ENCODE measurements at places on chromosomes 6 and 20.

DNA sequence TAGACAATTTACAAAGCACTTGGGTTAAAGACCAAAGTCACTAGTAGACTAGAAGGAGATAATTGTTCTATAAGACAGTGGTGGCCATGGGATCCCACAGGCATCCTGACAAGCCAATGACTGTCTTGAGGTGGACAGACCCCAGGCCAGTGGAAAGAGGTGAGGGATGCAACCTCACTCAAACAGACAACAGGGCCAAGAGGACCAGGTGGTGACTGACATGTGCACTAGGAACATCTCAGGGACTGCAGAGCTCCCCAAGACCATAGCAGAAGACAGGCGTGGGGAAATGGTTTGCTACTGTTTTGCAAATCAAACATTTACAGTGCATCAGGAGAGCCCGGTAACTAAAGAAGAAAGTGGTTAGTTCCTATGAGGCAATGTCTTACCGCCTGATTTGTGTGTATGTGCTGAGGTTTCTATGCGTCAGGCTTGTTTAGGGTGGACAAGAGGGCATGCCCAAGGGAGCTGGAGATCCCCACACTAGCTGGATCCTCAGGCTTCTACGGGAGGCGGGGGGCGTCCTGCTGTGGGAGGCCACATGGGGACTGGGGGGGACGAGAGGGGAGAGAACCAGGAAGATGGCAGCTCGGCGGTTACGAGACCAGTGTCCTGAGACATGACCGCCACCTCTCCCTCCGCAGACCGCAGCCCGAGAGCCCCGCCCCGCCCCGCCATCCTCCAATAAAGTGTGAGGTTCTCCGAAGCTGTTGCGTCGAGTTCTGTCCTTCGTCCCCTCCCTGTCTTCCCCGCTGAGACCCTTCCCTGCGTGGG, 623 bp upstream of the MRPS26 start:
- no peak for DNase-seq

DNA sequence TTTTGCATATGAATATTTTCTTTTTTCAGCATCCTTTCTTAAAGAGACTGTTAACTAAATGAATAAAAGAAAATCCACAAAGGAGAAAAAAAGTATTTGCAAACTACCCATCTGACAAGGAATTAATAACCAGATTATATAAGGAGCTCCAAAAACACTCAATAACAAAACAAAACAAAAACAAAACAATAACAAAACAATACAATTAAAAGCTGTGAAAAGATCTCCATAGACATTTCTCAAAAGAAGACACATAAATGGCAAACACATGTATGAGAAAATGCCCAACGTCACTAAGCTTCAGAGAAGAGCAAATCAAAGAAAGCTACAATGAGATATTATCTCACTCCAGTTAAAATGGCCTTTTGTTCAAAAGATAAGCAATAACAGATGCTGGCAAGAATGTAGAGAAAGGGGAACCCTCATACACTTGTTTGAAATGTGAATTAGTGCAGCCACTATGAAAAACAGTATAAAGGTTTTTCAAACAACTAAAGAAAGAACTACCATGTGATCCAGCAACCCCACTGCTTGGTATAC, 1310.0 kb upstream of the EYS start:
- DNase-seq = no peak

DNA sequence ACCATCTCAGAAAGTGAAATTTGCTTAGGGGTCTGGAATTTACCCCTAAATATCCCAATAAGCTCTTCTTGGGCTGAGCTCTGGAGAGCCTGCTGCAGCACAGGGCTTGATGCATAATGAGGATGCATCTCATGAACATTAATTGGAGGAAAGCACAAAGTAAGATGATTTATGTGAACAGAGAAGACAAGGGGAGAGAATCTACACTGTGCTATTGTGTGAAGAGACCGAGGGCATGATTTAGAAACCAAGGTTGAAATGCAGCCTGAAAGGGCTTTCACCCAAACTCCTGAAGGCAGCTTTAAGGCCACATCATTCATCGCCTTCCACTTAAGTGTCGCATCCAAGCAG, 27.8 kb upstream of the GPR63 start:
- no peak for DNase-seq

GRCh38 chr6:4093288-4093687, 14.4 kb upstream of the FAM217A start:
- no peak for DNase-seq

DNA sequence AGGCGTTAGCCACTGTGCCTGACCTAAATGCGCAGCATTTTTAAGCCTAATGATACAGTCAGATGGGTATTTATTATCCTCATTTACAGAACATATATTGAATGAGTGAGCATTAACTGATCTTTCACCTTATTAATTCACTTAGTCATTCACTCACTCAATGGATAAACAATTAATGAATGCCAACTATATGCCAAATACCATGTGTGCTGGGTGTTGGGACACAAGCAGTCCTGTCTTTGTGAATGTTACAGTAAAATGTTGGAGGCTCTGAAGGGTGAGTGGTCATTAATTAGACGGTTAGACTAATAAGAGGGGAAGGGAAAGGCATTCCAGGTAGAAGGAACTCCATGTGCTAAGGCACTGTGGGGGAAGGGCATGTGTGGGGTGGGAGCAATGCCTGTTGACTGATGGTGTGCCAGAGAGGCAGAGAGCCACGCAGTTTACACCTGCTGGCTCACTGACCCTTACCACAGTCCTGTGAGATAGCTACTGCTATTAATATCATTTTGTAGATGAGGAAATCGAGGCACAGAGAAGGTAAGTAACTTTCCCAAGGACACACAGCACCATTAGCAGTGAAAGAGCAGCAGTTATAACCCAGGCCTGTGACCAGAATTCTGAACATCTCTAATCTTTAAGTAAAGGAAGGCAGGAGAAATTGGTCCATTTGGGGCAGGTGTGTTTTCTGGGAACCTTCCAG, 38.7 kb upstream of the B4GALT5 start:
- no peak for DNase-seq

DNA sequence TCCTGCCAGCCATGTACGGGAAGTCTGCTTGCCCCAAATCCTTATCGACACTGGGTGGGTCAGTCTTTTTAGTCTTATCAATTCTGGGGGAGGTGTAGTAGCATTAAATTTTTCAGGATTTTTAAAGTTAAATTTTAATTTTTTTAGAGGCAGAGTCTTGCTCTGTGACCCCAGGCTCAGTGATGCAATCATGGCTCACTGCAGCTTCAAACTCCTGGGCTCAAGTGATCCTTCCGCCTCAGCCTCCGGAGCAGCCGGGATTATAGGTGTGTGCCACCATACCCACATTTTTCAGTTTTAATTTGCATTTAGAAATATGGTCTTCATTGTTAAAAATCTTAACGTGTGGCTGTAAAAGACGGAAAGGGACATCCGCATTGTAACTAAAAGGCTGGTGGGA, 51.9 kb downstream of the BANF2 start:
- no peak for DNase-seq

- DNase-seq = no peak
Measured at GRCh38 chr20:19259141-19259591, 46.7 kb downstream of the SLC24A3 start.

GRCh38 chr6:158476389-158476788, 83.5 kb upstream of the TMEM181 start:
- DNase-seq = no peak

- DNase-seq = peak; percentile 10
Measured at GRCh38 chr6:5004373-5005037, 668 bp upstream of the RPP40 start.

DNA sequence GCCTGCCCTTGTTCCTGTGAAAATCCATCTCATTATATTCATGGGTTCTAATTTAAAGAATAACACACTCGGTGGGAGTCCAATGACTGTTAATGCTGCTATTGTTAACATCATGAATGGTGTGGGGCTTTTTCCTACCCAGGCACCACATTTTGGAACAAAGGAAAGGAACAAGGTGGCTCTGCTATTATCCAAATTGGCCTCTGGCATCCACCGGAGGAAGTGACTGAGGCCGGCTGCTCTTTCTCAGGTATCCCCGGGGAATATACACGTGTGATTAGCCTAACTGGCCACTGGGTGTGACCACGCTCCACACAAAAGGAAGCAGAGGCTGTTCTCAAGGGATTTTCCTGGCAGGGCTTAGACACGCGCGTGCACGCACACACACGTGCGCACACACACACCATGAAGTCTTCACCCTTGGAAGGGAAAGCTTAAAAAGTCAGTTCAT, 601.2 kb upstream of the ARID1B start:
- peak; percentile 0 for DNase-seq

DNA sequence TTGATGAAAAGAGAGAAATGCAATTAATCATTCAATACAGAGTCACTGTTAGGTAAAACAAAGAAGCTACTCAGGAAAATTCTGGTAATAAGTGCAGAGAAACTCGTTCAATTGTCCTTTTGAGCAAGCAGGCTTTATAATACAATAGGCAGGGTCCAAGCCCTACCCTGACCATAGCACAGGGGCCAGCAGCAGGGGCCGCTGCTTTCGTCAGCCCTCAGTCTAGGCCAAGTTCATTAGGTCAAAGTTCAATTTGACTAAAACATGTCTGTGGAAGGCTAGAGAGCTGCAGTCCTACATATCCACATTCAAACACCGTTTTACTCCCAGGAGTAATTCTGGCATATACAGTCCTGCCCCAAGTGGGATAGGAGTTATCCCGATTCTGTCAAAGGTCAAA, 94.6 kb downstream of the BCAS1 start:
- no peak for DNase-seq

Data from ACHN (cell line).